AG10803 (cell line): ENCODE measurements at places on chromosomes 2 and 18.

DNA sequence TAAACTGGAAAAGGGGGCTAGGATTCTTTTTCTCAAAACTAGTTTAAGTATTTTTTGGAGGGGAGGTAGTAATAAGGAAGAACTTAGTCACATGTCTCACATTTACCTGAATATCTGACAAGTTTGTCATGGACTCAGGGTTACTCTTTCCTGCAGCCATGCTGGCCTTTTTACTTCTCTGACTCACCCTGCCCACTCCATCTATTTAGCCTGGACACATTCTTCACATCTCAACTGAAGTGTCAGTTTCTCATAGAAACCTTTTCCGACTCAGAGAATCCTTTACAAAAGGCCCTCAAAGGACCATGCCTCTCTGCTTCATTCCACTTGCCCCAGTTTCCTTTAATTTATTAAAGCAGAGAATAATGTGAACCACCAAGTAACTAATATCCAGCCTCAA, 42.6 kb downstream of the SCN7A start:
- DNase-seq: no peak

- DNase-seq: no peak
These were observed 1140.4 kb downstream of the RPIA start for GRCh38 chr2:89831641-89832498.

GRCh38 chr2:221267773-221268425, 304.2 kb downstream of the EPHA4 start:
- DNase-seq: no peak

GRCh38 chr18:59232309-59233016, 12.5 kb downstream of the GRP start:
- DNase-seq: no peak

- DNase-seq: no peak
These were observed 102.7 kb downstream of the MAP2 start for GRCh38 chr2:209526561-209526960.

DNA sequence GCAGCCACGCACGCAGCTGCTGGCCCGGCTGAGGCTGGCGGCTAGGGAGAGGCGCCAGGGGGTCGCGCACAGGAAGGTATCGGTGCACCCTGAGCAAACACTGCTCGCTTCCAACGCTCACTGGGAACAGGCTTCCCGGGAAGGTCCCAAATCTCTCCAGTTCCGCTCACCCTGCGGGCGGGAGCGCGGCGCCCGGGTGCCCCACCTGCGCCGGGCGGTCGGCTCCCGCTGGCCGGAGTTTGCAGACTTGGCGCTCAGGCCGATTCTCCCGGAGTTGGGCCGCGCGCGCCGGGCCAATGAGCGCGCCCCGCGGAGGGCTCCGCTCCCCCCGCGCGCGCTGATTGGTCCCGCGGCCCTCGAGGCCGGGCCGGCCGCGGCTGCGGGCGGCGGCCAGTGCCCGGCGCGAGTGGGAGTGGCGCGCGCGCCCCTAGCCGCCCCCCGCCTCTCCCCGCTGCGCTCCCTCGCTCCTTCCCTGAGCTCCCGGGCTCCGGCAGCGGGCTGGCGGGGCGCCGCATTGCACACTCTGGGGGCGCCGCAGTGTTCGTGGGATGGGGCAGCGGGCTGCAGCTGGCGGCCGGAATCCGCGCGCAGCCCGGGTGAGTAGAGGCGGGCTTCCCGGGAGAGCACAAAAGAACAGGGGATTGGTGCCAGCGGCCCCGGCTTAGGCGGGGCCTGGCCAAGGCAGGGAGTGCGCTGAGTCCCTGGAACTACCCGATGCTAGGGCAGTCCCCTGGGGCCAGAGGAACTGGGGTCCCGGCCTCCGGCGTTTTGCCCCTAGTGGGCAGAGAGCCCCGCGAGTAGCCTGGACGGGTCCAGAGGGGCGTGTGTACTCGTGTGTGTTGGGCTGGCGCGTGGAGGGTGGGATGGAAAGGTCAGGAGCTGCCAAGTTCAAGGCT, at the start of gene LYPD6:
TSS of gene LYPD6 (plus strand) at position 461 of the 896 bp plus-strand sequence. CDS start 107,122 bp downstream, outside the sequence.
- peak; percentile 70 for DNase-seq

- no peak for DNase-seq
These were observed 451.0 kb downstream of the MEIS1 start for GRCh38 chr2:66885775-66886383.

DNA sequence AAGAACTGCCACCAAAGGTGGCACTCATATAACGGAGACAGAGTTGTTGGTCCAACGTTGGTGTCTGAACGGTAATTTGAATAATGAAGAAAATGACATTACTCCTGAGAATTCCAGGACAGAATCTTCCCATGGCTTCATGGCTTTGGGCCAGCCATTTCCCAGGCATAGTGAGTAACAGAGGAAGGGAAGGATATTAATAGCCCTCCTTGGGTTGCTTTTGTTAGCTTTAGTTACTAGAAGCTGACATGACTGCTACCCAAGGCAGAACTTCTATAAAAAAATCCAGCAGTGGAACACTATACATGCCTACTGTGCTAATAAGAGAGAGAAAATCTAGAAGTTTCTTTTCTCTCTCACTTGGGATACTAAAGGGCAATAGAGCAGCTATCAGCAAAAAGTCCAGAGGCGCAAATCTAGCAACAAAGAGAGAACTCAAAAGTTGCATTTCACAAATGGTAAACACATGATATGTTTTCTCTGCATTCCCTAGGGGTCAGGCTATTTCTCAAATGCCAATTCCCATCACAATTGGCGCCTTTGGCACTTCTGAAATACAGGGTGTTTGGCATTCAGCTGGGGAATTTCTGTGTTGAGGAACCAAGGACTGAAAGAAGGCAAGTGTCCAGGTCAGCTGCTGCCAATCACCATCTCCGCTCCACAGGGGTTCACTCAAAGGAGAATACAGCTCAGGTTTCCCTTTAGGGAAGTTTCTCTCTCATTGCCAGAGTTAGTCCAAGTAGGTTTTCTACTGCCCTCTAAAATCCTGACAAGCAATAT, 160.8 kb upstream of the KYNU start:
- DNase-seq: peak; percentile 9

GRCh38 chr2:69827796-69828540, 1.5 kb upstream of the GMCL1 start:
- DNase-seq: no peak

DNA sequence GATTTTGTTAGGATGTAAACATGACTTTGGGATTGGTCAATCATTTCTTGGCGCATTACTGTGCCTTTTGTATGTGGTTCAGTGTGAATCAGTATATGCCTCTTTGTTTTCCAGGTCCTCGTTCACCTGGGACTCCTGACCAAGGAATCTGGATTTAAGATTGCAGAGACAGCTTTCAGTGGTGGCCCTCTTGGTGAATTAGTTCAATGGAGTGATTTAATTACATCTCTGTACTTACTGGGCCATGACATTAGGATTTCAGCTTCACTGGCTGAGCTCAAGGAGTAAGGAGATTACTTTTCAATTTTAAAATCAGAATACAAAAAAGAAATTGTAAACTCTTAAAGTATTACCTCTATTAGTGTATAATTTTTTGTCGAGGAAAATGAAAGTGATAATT, 87.6 kb downstream of the MGAT5 start:
- DNase-seq: no peak

DNA sequence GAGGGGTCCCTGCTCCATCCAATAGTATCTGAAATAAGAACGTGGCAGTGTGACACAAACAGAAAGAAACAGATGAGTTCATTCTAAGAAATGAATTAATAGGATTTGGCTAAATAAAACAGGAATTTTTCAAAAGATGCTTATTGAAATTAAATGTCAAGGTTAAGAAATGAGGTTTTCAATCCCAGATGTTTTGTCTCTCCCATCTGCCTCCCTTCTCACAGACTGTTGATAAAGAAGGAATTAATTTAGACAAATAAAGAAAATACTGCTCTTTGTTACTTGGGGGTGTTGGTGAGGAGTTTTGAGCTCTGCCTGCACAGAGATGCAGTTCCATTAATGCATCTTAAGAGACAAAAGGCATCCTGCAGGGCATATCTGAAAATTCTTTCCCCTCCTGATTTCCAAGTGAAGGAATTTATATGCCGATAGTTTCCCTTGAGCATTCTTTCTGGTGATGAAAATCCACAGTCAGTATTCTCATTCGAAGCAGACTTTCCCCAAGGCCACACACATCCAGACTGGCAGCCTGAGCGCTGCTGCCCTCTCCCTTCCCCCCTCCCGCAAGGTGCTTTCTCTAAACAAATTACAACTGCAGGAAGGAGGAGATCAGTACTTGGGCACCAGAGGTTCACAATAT, 385.4 kb upstream of the RND3 start:
- peak; percentile 12 for DNase-seq

DNA sequence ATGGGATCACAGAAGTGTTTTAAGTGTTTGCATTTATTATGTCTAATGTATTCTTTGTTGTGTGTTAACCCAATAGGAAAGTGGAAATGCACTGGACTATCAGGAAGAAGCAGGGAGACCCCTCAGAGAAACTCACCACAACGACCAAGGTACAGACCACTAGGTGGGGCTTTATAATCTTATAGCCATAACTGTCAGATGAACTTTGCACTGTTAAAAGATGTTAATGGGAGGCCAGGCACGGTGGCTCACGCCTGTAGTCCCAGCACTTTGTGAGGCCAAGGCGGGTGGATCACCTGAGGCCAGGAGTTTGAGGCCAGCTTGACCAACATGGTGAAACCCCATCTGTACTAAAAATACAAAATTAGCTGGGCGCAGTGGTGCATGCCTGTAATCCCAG, 73.2 kb downstream of the SUMO1 start:
- DNase-seq: no peak

GRCh38 chr2:101089942-101090799, 61.0 kb downstream of the TBC1D8 start:
- DNase-seq: no peak
